NCI-H446 treated with DMSO at 0.1 percent for 48 hours (cell line): ENCODE measurements at places on chromosomes 12 and 14.

GRCh38 chr14:71355324-71356201, 448.3 kb downstream of the PCNX1 start:
- peak; percentile 58 for DNase-seq

GRCh38 chr14:81396113-81396512, 4.0 kb downstream of the STON2 start:
- no peak for DNase-seq

DNA sequence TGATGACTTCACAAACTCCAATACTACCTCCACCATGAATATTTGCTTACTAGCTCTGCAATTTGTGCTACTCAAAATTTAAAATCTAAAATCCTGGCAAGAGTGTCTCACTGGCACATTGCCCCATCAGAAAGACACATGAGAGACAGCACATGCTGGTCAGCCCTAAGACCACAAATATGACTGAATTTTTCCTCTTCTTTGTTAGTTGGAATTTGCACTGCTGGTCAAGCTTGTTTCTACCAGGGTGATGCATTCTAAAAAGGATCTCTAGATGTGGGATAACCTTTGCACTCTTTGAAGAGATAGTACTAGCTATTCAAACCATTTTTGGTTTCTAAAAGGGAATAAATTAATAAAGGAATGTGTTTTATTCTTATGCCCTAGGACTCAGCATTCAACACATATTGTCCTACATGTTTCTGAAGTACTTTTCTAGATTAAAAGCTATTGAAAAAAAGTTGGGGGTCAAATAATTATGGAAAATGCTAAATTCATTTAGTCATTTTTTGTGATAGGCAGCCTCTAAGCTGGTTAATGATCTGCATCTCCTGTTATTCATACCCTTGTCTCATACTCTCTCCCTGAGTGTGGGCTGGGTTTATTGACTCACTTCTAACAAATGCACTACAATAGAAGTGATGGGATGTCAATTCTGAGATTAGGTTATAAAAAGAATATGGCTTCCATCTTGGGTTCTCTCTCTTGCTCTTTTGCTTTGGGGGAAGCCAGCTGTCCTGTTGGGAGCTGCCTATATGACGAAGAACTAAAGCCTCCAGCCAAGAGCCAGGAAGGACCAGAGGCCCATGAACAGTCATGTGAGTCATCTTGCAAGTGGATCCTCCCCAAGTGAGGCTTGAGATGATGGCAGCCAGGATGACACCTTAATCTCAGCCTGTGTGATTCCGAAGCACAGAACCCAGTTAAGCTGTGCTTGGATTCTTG, 211.5 kb upstream of the CRY1 start:
- no peak for DNase-seq

DNA sequence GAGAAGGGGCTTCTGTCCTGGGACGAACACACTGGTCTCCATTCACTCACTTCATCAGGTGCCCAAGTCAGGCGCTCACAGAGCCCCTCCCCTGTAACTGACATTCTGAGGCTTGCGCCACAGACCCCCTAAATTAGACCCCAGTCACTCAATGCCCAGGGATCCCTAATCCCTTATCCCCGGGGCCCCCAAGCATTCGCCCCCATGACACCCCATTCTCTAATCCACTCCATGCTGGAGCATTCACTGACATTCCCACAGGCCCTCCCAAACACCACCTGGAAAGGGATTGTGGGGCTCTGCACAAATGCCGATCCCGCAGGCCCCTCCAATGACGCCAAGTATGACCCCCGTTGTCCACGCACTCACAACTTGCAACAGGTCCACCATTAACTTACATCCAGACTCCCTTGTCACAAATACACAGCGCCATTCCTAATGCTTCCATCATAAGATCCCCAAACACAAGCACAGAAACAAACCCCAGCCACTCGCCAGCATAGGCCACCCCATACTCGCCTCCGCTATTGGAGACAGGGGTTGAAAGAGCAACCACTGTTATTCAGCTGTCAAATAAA, 1.5 kb downstream of the ZNF605 start:
- DNase-seq: no peak

GRCh38 chr14:85622106-85622505, 92.2 kb downstream of the FLRT2 start:
- DNase-seq: no peak

GRCh38 chr12:121753844-121754264, 39.6 kb downstream of the RHOF start:
- no peak for DNase-seq

DNA sequence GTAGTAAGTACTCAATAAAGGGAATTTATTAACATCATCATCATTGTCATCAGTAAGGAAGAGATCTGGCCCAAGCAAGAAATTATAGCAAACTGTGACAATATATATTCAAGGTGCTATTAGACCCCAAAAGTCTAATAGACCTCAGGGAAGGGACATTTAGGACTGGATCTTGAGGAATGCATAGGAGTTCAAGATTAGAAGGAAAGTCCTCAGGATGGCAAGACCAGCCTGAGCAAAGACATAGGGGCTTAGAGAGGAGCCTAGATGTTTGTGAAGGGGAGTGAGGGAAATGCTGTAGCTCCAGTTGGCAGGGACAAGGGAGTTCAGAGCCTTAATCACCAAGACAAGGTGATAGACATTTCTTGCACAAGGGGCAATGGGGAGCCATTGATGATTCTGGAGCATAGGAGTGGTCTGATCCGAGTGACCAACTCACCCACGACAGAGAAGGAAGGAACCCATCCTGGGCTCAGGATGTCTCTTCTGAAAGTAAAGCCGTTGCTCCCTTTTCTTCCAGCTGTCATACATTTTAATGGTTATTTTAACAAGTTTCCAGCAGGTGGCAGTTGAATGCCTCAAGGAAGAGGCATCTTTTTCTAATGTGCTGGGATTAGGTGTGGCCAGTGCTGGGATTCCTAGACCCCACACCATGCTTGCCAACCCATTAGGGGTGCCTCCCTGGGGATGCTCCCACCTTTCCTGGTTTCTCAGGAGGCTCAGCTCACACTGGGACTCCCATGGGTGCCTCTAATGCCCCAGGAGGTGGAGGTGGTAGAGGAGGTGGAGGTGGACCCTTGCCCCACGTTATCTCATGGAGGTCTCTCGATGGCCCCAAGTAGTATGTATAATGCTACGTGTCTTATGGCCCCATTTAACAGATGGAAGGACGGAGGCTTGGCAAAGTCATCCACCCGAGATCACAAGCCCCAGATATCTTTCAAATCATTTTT, 37.8 kb downstream of the PHETA1 start:
- peak; percentile 21 for DNase-seq

DNA sequence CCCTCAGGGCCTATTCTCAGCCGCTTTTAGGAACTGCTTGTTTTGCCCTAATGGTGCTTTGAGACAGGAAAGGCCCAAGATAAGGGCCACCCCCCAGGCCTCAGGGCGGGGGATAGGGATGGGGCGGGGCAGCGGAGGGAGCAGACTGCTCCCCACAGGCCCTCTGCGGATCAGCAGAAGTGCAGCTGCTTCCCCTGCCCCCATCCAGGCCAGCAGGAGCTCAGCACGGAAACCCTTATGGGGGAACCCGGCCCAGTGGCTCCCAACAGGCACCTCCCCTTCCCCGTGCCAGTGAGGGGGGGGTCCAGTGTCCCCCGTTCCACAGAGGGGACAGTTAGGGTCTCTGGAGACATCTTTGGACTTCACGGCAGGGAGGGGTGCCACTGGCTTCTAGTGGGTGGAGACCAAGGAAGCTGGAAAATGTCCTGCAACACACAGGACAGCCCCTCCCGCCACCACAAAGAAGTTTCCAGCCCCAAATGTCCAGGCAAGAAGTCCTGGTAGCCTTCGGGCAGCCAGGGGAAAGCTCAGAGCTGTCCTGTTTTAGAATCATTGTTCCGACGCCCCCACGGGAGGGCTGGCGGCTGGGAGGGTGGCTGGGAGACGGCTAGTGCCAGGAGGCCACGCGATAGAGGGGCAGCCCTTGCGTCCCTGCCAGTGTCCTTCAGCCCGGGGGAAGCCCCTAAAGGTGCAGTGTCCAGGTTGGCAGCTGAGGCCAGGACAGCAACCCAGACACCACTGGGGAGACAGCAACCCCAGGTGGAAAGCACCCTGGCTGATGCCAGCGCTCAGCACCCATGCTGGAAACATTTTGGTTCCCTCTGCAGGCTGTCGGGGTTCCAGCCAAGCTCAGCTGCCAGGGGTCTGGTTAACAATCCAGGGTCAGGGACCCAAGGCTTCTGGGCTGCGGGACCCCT, 10.4 kb upstream of the GPR132 start:
- DNase-seq: no peak

DNA sequence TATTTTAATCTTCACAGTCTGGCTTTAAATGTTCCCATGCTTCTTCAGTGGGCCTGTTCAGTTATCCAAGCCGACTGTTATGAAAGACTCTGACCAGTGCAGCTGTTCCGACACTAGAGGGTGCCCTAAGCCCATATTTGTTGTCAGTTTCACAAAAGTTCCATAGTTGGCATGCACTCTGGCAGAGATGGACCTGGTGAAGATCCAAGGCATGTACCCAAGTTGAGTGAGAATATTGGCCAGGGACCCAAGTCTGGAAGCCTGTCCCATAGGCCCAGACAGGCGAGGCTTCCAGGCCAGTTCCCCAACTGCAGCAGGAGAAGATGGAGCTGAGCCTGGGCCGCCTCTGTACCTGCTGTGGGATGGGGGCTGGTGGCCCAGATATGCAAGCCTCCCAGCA, 27.4 kb upstream of the GUCY2C start:
- peak; percentile 38 for DNase-seq

DNA sequence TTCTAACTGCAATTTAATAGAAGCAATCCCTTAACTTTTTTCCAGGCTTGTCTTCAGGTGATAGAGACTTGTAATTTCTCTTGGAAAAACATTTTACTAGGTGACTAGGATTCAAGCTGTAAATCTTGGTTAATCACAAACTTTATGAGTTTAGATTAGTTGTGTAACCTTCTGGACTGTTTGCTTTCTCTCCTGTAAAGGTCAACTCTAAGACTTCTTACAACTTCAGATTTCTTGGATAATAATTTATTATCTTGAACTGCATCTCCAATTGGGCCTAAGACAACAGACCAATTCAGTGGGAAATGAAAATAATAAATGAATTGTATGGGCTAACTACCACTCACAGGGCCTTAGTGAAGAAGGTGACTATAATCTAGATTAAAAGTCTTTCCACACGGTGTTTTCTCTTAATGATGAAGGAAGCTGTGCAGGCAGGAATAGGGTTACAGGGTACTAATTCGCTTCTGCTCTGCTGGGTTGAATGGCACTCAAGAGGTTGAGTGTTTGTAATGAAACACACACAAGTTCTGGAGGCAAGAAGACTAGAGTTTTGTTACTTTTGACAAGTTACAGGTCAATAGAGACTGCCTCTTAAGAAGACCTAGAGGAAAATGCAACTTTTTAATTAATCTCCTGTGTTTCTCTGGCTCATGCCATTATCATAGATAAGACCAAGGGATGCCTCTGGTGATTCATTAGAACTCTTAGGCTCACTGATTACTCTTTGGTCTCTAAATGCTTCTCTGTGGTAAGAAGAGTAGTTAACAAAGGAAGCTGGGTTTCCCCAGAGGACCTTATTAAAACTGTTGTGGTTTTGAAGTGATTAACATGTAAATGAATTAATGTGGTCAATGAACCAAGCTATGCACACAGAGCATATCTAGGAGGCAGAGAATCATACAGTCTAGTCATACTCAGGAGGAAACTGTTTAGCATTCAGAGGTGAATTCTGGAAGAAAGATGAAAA, 30.0 kb upstream of the OR4E1 start:
- DNase-seq: no peak

- no peak for DNase-seq
Observed at GRCh38 chr14:78488938-78489337, 318.8 kb downstream of the NRXN3 start.

- DNase-seq: no peak
Observed at GRCh38 chr14:75406856-75407255, 21.0 kb upstream of the JDP2 start.

GRCh38 chr14:92439537-92440344, 73.8 kb upstream of the RIN3 start:
- no peak for DNase-seq

DNA sequence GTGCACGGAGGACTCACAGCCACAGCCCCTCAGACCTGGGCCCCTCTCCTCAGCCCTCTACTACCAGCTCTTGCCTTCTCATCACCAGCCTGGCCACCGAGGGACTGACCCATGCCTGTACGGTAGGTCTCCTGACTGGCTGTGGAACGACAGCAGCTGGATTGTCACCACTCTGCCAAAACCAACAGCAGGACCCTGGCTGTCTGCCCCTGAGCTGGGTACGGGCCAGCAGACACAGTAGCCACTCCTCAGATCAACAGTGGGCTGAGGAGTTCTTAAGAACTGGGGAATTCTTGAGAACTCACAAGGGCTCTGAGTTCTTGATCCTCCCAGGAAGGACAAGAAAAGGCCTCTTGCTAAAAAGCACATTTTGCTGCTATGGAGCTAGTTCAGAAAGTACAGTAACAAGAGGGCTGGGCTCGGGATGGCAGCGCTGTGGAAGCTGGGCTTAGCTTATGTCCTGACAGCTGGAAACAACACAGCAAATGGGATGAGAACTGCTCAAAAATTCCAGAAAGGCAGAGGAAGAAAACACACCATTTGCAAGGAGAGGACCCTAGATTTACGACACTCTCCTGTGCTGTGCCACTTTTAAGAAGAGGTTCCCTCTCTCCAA, 176.4 kb downstream of the ANO2 start:
- no peak for DNase-seq

DNA sequence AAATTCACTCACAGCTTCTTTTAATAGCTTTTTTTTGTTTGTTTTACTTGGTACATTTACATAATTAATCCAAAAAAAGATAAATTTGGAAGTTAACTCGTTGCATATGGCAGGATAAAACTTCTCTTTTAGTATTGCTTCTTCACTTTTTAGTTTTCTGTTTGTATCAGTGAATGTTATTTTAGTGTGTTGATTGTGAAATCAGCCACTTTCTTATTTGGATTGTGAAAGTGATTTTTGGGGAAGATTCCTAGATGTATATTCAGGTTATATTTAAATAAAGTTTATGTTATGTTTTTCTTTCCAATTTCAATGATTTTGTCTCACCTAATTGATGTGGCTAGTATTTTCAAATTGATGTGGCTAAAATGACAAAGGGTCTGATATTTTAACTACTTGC, 693.9 kb upstream of the MGAT4C start:
- DNase-seq: no peak

GRCh38 chr12:53069621-53070410, 9.4 kb downstream of the SPRYD3 start:
- DNase-seq: no peak

DNA sequence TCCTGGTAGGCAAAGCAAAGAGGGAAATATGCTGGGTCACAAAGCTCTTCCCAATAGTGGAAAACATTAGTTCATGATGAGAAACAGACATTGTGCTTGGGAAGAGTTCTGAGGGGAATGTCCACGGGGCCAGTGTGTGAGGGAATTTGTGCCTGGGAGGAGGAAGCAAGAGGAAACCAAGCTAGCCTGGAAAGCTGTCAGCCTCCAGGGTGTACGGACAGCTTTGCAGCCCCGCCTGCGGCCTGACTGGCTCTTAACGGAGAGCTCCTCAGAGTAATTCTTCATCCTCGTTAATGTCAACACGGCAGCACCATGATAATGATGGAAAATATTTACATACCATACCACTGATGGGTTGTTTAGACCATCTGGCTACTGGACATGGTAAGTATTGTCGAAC, 32.4 kb downstream of the PITPNM2 start:
- no peak for DNase-seq

GRCh38 chr14:74425525-74426201, 347 bp downstream of the SYNDIG1L start:
- no peak for DNase-seq
